Purkinje cell (primary cell): ENCODE measurements at places on chromosomes 16 and 17. TPM values are rescaled to one million over a fixed set of nuclear protein-coding genes. Genes with fewer than 3 reads are reported as not detected.

Gene RNF222
- not detected in 2 replicates for polyA plus RNA-seq

Gene BTBD17
- polyA plus RNA-seq, result 1.0 and 2.3 TPM in 2 replicates

Gene ZC3H7A
- polyA plus RNA-seq, result 64.2 and 89.5 TPM in 2 replicates

Gene ACSM3
- 1.1 TPM in 1 of 2 replicates, not detected in the other for polyA plus RNA-seq

Gene MINK1
- 9.8 and 11.1 TPM in 2 replicates for polyA plus RNA-seq

Gene C17orf100
- 3.1 and 6.5 TPM in 2 replicates for polyA plus RNA-seq

Gene RGS11
- 2.8 and 2.9 TPM in 2 replicates for polyA plus RNA-seq

Gene CCL17
- not detected in 2 replicates for polyA plus RNA-seq

Gene TSR1
- 6.5 and 15.9 TPM in 2 replicates for polyA plus RNA-seq

Gene KRTAP4-9
- not detected in 2 replicates for polyA plus RNA-seq

Gene NHLRC4
- polyA plus RNA-seq, result not detected in 2 replicates

Gene ZNF423
- polyA plus RNA-seq, result 5.0 and 7.0 TPM in 2 replicates

Gene DPEP1
- polyA plus RNA-seq, result not detected in 2 replicates

Gene ZNF830
- 13.1 and 15.5 TPM in 2 replicates for polyA plus RNA-seq

Gene TBC1D3H
- 0.18 TPM in 1 of 2 replicates, not detected in the other for polyA plus RNA-seq

Gene TGFB1I1
- polyA plus RNA-seq, result not detected in 2 replicates

Gene KCTD19
- polyA plus RNA-seq, result not detected in 2 replicates

Gene TP53TG3F
- polyA plus RNA-seq, result not detected in 2 replicates

Gene TBC1D3C
- polyA plus RNA-seq, result not detected in 2 replicates

Gene ADAP2
- 3.4 TPM in 1 of 2 replicates, not detected in the other for polyA plus RNA-seq

Gene ABCA9
- 1.1 and 3.0 TPM in 2 replicates for polyA plus RNA-seq

Gene ZNF652
- 15.8 and 30.9 TPM in 2 replicates for polyA plus RNA-seq

Gene C17orf50
- polyA plus RNA-seq, result not detected in 2 replicates

Gene ADGRG3
- not detected in 2 replicates for polyA plus RNA-seq
